T-helper 1 cell (primary cell): ENCODE measurements at places on chromosomes 4 and X.

DNA sequence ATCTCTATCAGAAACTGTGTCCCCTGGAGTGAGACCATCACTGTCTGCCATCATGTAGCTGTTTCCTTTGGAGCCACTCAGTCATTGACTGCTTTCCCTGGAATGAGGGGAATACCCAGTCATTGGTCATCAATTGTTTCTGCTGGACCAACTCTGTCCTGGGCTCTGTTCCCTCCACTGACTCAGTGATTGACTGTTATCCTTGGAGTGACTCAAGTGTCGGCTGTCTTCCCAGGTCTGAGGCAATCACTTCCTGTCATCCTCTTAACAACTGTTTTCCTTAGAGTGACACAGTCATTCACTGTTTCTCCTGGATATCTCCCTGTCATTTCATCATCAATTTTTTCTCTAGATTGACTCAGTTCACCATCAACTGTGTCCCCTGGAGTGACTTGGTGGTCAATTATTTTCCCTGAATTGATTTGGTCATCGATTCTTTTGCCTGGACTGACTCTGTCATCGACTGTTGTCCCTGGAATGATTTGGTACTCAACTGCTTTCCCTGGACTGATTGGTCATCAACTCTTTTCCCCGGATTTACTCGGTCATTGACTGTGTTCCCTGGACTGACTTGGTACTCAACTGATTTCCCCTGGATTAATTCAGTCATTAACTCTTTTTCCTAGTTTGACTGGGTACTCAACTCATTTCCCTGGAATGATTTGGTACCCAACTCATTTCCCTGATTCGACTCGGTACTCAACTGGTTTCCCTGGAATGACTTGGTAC is 327.9 kb upstream of the VCX start:
- no peak for DNase-seq

- no peak for DNase-seq
These were observed 11.6 kb downstream of the JAKMIP1 start for GRCh38 chr4:6188687-6189305.

DNA sequence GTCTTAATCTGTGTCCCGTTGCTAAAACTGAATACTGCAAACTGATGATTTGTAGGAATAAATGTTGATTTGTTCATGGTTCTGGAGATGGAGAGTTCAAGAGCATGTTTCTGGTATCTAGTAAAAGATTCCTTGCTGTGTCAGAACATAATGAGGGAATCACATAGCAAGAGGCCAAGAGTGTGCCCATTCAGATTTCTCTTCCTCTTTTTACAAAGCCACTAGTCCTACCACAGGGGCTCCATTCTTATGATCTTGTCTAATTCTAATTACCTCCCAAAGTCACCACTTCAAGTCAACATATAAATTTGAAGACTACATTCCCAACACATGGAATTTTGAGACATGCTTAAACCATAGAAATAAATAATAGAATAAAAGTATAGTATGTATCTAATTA is 608.8 kb upstream of the EPHA5 start:
- DNase-seq, result no peak

DNA sequence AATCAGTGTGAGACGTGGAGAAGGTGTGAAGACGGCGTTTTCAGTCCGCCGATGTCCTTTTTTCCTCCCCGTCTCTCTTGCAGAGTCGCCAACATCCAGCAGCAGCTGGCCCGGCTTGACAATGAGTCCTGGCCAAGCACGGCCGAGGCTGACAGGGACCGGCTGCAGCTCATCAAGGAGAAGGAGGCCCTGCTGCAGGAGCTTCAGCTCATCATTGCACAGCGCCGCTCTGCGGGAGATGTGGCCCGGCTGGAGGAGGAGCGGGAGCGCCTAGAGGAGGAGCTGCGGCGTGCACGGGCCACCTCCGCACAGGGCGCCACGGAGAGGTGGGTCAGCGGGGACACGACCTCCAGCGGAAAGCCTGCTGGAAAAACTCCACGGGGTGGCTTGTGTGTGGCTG is 47.1 kb upstream of the CLCN4 start:
- no peak for DNase-seq

DNA sequence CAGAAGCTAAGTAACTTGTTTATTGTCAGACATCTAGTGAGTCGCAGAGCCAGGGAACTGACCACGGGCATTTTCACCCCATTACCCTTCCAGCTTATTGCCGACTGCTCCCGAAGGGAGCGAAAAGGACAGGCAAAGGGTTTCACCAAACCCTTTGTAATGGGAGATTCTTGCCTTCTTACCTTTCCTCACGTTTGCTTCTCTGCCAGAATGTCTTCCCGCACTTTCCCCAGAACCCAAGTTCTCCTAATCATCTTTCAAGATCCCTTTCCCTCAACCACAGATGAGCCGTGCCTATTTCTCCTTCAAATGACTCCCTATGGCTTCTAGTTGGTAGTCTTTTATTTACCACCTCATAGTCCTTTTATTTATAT is 520 bp upstream of the SRP72 start:
- no peak for DNase-seq

- DNase-seq, result no peak
These were observed 105.8 kb upstream of the CBR4 start for GRCh38 chr4:169115897-169116254.

GRCh38 chr4:104533156-104533555 is 38.5 kb upstream of the CXXC4 start:
- DNase-seq, result no peak

DNA sequence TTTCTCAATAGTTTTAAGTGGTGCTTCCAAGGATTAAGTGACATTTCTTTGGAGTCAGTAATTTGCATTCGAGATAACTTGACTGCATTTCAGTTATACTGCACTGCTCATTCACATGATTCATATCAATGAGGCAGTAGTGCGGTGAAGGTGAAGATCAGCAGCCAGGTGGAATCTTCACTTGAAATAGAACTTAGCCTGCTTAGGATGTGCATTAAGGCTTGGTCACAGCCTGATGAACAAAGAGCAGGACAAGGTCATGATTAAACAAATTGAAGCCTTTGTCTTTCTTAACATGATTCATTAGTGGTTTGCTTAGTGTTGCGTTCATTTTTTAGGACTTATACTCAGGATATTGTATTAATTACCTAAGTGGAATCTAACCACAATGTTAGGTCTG is 212.1 kb upstream of the GALNTL6 start:
- DNase-seq, result no peak

DNA sequence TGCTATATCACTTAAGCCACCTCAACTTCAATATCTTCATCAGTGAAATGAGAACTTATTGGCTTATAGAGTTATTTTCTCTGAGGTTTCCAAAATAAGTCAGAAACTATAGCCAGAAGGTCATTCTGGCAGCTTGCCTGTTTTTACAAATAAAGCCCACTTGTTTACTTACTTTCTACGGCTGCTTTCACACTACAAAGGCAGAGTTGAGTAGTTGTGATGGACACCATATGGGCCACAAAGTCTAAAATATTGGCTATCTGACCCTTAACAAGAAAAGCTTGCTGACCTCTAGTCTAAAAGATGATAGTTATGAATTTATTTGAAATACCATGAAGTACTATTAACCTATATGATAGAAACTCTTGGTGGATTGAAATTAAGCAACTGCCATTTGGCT is 67.3 kb upstream of the ATOH1 start:
- no peak for DNase-seq

DNA sequence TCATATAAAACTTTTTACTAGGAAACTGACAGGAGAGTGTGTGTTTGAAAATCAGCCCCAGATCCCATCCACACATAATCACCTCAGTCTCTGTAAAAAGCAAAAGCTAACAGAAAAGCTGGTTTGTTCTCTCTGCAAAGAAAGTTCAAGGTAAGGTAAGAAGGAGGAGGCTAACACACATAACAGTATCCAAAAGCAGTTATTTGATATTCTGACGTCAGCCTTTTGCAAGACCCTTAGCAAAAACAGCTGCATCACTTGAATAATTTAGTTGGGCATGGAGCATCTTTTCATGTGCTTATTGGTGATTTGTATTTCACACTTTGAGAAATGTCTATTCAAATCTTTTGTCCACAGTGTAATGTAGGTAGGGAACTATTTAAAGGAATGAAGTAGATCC is 5.5 kb downstream of the TCEAL9 start:
- no peak for DNase-seq

GRCh38 chr4:144739511-144740033 is 93.6 kb downstream of the HHIP start:
- DNase-seq, result no peak

GRCh38 chr4:129394635-129395034 is 298.7 kb downstream of the C4orf33 start:
- no peak for DNase-seq

DNA sequence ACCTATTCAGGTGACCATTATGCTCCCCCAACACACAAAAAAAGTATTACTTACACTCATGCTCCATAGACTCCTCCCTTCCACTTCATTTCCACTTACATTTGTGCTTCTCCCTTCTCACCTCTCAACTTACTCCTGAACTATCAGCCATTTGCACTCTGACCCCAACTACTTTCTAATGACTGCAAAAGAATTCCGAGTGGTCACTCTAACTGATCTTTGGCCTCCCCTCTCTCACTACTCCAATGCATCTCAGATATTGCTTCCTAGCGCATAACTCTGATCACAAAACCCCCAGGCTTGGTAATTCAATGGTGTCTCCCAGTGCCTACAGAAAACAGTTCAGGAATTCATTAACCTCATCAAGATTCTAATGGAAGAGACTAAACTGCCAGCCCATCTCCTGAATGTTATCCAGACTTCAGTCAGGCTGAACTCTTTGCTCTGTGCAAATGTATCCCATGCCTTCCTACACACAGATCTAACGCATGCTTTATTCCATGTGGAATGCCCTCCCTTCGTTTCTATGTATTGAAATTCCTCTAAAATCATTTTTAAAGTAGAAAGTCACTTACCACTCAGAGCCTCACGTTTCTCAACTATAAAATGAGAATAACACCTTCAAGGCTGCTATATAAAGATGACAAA is 61.1 kb downstream of the FRYL start:
- no peak for DNase-seq

GRCh38 chrX:720825-721224 is 90.2 kb downstream of the SHOX start:
- DNase-seq, result no peak

- no peak for DNase-seq
These were observed 807 bp downstream of the HMX1 start for GRCh38 chr4:8870647-8871416.
